ENCODE measurements at places on chromosomes 1 and 21.
A peak's percentile ranks its signal among the peaks of the same experiment; 100 is the strongest.

GRCh38 chr1:156108057-156108456, 6.5 kb upstream of the LMNA start:
- no peak for DNase-seq

DNA sequence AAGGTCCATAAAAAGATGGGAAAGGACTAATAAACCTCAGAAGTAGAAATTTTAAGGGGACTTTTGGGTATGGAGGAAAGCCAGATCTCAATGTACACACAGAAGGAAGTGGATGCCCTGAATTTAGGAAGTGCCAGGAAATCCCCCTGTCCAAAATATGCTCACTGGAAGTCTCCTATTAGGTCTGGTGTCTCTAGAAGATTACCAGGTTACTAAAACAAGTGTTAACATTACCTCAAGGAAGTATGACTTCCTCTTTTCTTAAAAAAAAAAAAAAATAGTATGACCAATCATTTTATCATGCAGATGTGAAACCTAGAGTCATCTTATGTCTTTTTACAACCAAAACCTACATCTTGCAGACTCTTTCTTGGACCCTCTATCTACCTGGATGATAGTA, 30.7 kb downstream of the CD58 start:
- DNase-seq: peak; percentile 65

DNA sequence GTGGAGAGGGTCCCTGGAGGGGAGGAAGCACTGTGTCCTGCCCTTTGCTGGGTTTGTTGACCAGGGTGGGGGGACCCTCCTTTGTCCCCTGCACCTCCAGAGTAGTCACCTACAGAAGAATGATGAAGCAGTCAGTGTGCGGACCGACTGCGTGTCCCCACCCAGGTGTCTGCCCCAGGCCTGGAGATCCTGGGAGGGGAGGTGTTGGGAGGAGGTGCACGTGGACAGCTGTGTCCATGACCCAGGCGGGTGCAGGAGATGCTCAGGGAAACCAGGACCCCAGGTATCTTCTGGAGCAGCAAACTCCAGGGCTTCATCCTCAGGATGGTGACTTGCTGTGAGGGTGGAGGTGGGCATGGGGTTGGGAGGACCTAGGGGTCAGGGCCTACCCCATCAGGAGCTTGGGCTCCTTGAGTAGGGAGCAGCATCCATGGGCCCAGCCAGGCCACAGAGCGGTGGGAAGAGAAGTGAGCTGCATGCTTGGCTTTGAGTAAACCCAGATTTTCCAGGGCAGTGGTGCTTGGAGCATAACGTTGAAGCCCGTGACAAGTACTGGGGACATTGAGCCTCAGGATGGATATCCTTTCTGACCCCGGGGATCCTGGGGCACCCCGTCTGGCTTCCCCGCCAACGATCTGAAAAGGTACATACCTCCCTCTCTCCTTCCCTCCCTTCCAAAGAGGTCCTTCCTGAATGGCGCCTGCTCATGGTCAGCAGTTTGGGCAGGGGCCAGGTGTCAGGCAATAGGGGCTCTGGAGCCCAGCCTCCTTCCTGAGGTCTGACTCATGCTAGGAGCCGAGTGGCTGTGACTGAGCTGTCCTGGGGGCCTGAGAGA, 13.7 kb downstream of the ACTRT2 start:
- DNase-seq: no peak

DNA sequence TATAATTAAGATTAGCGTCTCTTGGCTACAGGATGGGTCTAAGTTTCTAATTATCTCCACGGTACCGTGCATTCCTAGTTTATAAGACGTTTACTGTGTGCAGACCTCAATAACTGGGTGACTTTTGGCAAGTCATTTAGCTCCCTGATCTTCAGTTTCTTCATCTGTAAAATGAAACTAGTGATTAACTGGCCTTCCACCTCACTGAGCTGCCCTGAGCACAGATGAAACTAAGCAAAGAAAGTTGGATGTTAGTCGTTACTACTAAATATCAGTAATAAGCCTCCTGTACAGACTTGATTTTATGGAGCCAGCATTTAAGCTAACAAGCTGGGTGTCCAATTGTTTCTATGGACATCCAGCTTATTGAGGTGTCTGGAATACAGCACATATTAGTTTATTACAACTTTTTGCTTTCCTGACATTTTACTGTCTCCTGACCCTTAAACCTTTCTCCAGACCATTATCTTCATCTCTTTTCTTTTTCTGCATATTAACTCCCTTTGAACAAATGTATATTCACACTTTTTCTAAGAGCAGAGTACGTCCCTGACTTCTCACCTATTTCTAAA, 1.1 kb downstream of the CR2 start:
- DNase-seq: peak; percentile 25
